ENCODE measurements at places on chromosomes 12 and 14.

DNA sequence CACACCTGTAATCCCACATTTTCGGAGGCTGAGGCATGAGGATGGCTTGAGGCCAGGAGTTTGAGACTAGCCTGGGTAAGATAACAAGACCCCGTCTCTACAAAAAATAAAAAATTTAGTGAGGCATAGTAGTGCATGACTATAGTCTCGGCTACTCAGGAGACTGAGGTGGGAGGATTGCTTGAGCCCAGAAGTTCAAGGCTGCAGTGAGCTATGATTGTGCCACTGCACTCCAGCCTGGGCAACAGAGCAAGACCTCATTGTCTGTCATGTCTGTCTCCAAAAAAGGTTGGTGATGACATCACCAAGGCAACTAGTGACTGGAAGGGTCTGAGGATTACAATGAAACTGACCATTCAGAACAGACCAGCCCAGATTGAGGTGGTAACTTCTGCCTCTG is 83.5 kb upstream of the COCH start:
- no peak for DNase-seq

DNA sequence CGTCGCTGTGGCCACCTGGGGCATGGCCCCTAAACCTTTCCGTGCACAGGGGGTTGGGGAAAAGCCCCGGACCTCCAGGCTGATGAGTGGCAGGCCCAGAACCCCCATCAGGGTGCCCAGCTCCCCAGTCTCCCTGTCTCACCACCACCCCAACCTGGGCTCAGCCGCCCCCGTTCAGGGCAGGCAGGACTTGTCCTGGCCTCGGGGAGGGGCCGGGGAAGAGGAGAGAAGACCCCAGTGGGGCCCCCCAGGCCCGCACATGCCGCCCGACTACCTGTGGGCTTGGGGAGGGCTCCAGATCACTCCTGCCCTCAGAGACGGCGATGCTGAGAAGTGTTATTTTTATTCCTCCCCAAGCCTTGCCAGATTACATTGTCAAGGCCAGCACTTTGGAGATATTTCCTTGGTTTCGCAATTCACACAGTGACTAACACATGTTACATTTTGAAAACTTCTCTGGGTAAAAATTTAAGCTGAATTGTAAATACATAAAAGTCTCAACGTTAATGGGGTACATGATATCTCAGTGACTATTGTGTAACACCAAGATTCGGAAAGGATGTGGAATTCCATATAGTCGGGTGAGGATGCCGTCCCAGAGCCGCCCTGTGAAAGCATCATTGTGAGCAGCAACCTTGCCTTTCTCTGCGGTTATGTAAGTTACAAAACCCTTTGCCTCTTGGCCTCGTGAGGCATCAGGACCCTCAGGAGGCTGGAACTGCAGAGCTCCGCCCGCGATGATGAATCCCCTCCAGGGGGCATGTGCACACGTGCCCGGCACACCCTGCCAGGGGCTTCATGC is 85.6 kb upstream of the DIO3 start:
- no peak for DNase-seq

DNA sequence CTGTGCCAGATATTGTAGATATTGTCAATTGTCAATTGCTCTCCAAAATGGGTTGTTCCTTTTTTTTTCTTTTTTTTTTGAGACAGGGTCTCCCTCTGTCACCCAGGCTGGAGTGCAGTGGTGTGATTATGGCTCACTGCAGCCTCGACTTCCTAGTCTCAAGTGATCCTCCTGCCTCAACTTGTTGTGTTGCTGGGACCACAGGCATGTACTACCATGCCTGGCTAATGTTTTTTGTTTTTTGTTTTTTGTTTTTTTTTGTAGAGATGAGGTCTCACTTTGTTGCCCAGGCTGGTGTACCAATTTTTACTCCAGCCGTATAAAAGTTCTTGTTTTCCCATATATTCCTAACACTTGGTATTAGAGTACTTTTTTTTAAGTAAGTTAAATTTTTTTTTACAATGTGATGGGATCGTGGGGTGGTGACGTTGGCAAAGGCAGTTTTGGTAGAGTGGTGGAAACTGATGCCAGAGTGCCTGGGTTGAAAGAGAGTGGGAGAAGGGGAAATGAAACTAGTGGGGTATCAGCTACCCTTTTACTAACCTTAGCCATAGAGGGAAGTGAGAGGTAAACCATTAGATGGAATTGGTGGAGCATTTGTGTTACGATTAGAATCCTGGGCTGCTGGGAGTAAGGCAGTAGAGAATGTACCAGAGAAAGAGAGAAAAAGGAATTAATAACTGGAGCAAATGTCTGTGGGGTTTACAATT is 33.0 kb upstream of the CFAP54 start:
- DNase-seq, result no peak

GRCh38 chr12:47188576-47189441 is 109.0 kb upstream of the AMIGO2 start:
- DNase-seq, result no peak

DNA sequence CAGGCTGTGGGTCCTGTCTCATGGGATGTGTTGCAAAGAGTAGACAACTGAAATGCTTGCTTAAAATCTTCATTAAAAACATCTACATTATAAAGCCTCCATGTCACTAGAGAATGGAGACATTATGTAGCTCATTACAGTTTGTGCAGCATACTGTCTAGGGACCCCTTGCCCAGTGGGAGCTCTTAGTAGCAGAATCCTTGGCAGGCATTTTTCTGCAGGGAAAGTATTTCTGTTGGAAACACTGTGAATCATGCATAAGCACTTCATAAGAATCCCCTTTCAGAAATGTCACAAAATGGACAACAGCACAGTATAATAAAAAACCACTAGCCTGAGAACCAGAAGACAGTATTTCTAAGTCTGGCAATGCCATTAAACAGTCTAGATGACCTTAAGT is 174.3 kb downstream of the MGAT4C start:
- no peak for DNase-seq

DNA sequence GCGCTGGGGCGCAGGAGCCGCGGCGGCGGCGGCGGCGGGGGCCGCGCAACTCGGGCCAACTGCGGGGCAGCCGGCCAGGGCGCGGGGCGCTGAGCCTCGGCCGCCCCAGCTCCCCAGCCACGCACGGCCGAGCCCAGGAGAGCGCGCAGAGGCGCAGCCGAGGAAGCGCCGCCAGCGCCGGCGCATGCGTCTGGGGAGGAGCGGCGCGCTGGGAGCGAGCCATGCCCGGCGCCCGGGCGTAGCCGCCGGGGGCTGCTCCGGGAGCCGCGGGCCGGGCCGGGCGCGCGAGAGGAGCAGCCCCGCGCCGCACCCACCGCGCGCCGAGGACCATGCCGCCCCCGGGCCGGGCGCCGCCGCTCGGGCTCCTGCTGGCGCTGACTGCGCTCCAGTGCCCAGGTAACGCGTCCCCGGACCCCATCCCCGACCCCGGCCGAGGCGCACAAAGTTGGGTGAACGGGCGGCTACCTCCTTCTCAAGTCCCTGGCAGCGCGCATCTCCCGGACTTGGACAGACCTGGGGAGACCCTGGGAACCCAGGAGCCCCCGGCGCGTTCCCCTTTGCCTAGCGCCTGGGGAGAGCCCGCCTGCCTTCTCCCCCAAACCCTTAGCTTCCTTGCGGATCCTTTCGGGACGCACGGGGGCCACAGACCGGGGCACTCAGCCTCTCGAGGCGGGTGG is 121.4 kb downstream of the AACS start:
- DNase-seq, result no peak

GRCh38 chr14:20578784-20579502 is 8.9 kb downstream of the RNASE11 start:
- no peak for DNase-seq

DNA sequence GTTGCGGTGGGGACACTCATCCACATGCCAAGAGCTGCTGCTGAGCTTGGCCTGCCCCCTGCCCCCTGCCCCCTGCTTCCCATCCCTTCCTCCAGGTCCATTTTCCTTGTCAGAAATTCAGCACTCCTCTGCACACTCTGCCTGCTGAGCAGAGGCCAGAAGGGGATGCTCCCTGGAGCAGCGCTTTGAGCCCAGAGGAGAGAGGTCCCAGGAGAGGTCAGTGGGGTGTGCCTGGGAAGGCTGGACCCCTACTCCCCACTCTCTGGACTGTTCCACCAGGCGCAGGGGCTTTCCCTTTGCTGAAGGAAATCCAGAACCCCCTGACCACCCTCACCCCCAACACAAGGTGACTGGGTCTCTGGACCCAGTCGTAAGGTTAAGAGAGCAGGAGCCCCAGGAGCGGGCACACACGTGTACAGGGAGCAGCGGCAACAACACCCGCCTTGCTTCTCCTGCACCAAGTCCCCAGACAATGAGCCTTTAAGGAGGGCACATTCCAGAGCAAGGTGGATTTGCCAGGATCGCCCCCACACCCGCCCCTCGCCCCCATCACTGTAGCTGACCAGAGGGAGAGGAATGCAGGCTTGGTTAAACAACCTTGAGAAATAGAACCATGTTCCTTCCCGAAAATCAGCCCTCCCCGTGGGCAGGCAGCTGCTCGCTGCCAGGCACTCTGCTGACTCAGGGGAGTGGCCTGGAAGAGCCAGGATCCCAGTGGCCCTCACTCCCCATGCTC is 30.7 kb downstream of the ISCA2 start:
- no peak for DNase-seq

DNA sequence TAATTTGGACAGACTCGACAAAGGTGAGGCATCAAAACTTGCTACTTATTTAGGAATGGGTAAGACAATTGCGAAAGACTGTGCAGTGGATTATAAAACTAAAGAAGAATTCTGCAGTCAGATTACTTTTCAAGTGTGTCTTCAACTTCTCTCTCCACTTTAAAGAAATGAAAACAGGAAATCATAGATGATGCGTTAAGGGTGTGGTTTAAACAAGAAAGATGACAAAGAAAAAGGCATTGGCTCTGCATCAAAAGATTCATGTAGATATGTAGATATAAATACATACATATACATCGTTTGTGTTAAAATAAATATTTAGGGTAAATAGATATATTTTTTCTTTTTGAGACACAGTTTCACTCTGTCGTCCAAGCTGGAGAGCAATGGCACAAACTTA is 74.6 kb upstream of the PARP11 start:
- no peak for DNase-seq

DNA sequence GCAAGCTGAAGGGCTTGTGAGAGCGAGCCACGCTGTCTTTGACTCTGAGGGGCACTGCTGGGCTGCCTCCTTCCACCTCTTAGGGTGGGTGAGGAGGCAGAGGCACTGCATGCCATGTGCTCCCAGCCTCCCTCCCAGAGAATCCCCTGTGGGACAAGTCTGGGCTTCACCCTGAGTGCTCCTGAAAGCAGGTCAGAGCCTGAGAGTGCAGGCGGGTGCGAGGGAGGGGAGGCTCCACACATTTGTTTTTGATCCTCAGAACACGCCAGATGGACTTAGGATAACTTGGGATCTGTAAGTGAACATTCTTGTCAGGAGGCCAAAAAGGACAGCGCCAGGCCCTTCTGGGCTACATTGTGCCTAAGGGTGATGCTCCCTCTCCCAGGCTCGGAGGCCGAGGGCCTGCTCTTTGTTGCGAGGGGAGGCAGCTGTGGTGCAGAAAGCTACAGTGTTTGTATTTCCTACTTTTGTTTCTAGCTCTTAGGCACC is 155.4 kb downstream of the TMX1 start:
- peak; percentile 36 for DNase-seq

DNA sequence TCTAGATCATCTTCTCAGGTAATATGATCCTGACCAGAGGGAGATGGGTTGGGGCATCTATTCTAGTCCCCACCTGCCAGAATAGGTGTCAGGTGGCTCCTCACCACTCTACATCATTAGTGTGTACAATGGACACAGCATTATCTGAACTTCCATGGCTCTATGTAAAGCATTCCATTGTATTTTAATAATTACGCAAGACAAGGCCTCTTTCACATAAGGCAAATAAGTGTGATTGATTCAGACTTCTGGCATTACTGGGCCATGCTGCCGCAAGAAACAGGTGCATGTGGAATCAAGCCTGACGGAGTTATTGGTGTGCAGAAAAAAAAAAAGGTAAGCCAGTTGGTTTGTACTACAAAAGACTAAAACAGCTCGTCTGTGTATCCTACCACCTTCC is 3.1 kb upstream of the DDHD1 start:
- no peak for DNase-seq

Data from amniotic stem cell (primary cell).